Activated CD4-positive, alpha-beta T cell treated with anti-CD3 and anti-CD28 coated beads, Interleukin-10, Interleukin-2, amounts not matched to agents 100 ng/mL and 50 ng/mL, durations not matched to agents 16 hours and 8 hours (primary cell): ENCODE measurements at places on chromosomes 13 and 19.
A peak's percentile ranks its signal among the peaks of the same experiment; 100 is the strongest.

DNA sequence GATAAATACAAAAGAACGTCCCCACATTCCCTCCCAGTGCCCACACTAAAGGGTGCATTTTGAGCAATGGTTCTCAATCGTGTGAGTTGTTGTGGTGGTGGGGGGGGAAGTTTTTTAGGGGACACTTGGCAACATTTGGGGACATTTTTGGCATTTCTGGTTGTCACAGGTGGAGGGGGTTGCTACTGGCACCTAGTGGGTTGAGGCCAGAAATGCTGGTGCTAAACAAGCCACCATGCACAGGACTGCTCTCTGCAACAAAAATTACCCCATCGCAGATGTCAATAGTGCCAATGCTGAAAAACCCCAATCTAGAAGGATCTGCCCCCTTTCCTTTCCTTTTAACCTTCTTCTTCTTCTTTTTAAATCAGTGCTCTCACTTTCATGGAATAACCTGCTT is 453.3 kb downstream of the TSHZ3 start:
- DNase-seq: no peak

DNA sequence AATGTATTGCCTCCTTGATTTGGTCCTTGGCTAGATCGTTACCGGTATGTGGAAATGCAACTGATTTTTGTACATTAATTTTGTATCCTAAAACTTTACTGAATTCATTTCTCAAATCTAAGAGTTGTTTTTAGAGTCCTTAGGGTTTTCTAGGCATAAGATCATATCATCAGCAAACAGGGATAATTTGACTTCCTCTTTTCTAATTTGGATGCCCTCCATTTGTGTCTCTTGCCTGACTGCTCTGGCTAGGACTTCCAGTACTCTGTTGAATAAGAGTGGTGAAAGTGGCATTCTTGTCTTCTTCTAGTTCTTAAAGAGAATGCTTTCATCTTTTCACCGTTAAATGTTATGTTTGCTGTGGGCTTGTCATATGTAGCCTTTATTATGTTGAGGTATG is 12.0 kb upstream of the CYP2A13 start:
- DNase-seq: no peak

DNA sequence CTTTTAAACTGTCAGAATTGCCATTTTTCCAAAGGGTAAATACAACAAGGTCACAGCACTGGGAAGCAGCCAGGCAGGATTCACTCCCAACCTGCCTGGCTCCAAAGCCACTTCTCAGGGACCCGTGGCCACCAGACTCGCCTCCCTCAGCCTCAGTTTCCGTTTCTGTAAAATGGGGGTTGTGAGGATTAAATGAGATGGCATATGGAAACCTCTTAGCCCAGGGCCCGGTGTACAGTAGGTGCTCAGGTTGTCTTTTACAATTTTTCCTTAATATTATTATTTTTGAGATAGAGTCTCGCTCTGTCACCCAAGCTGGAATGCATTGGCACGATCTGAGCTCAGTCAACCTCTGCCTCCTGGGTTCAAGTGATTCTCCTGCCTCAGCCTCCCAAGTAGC is 10.1 kb downstream of the YJU2 start:
- DNase-seq: no peak

GRCh38 chr13:32830336-32831031 is 185.7 kb upstream of the KL start:
- DNase-seq: no peak

GRCh38 chr19:2280633-2281264 is 1.2 kb downstream of the PEAK3 start:
- no peak for DNase-seq

- no peak for DNase-seq
Observed at GRCh38 chr19:13670846-13671245, 93.5 kb upstream of the MRI1 start.

GRCh38 chr19:20472854-20473253 is 92.7 kb downstream of the ZNF737 start:
- DNase-seq: no peak

DNA sequence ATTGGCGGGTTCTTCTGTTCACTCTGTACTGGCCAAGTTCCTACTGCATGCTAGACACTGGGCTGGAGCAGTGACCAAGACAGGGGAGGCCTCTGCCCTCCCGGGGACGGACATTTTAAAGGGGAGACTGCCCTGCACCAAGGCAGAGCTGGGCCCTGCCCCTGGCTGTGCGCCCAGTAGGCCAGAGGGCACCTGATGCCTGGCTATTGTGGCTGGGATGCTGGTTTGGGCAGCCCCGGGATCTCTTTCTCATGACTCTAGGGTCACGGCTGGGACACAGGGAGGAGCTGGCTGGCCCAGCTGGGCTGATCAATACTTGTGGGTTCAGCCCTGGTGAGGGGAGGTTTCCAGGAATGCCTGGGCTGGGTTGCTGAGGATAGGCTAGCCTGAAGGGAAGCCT is 17.7 kb downstream of the LIPE start:
- no peak for DNase-seq

DNA sequence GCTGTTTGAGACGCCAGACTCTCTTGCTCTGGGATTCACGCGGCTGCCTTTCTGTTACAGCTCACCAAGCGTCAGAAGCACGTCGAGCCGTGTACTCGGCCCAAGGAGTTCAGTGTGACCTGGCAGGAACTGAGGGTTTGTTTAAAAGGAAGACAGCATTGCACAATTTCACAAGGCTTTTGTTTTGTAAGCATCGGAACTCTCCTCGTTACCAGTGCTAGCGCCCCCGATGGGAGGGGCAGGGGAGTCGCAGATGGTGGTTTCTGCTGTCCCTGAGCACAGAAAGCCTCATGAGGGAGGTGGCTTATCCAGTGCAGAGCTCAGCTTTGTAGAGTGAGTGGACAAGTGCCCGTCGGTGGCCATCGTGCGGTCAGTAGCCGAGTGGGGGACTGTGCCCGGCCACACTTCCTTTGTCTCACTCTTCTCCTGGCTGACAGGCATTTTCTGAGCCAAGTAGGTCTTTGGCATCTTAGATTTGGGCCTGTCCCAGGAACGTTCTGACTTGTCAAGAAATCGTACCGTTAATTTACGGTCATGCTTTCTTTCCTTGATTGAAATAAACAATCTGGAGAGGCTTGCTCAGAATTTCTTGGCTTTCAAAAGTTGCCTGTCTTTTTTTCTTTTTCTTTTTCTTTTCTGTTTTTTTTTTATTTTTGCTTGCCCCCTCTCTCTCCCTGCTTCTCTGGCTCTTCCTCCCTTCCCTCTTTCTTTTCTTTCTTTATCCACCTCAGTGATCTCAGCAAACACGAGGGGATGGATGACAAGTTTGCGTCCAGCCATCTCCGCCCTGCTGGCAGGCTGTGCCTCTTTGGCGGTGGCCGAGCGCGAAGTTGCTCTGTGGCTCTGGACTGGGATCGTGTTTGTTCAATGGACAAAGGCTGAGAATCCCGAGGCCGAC is 7.7 kb downstream of the KDM4B start:
- DNase-seq: no peak

DNA sequence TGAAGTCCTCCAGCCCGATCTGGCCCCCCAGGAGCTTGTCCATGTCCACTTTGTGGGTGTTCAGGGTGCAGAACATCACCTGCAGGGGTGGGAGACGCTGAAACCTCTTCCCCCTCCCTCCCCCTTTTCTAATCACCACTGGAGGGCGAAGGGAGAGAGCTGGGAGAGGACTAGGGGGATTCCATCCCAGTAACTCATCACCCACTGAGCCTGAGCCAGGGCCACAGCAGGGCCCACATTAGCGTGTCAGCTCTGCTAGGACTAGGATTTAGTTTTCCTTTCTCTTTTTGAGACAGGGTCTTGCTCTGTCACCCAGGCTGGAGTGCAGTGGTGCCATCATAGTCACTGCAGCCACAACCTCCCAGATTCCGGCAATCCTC is 5.5 kb upstream of the PTGER1 start:
- no peak for DNase-seq

DNA sequence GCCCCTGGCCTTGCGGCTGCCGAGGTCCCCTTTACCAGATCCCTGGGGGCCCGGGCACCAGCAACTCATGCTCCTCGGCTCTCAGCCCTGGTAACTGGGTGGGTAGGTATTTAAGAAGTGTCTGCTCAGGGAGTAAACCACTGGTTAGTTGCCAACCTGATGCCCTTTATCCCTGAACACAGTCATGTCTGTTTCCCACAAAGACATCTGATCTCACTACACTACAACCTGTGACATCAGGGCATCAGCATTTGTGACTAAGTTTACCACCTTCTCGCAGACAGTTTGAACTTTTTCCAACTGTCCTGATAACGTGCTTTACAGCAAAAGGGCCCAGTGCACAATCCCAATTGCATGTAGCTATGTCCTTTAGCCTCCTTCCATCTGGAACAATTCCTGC is 22.0 kb downstream of the GGACT start:
- DNase-seq: no peak

DNA sequence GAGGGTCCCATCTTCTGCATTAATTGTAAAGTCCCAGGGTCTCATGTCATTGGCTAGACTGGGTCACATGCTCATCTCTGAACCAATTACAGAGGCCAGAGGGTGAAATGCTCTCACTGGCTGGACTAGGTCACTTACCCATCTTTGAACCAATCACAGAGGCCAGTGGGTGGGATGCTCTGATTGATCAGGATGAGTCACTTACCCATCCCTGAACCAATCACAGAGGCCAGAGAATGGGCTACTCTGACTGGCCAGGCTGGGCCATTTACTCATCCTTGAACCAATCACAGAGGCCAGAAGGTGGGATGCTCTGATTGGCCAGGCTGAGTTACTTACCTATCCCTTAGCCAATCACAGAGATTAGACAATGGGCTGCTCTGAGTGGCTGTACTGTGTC is 5.3 kb downstream of the MISP start:
- DNase-seq: peak; percentile 36

DNA sequence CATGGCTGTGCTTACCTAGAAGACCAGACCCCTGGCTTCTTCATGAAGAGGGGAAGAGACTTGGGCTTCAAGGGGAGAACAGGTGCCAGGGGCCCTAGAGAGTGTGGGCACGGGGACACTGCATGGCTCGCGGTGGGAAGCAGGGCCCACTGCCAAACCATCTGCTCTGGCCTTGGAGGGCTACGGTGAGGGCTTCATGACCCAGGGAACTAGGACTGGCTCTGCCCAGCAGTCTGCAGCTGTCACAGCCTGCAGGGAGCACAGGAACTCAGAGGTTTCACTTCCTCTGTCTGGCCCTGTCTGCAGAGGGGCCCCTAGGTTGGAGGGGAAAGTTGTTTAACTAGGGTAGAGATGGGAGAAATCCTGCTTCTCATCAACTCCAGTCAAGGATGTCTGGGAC is 4.3 kb downstream of the ERCC1 start:
- DNase-seq: peak; percentile 52

- no peak for DNase-seq
Observed at GRCh38 chr19:41707871-41708371, 505 bp upstream of the CEACAM5 start.

- peak; percentile 73 for DNase-seq
Observed at GRCh38 chr19:40797963-40798682, 868 bp upstream of the EGLN2 start.

- DNase-seq: no peak
Observed at GRCh38 chr19:49954933-49955332, 6.0 kb downstream of the SIGLEC11 start.

DNA sequence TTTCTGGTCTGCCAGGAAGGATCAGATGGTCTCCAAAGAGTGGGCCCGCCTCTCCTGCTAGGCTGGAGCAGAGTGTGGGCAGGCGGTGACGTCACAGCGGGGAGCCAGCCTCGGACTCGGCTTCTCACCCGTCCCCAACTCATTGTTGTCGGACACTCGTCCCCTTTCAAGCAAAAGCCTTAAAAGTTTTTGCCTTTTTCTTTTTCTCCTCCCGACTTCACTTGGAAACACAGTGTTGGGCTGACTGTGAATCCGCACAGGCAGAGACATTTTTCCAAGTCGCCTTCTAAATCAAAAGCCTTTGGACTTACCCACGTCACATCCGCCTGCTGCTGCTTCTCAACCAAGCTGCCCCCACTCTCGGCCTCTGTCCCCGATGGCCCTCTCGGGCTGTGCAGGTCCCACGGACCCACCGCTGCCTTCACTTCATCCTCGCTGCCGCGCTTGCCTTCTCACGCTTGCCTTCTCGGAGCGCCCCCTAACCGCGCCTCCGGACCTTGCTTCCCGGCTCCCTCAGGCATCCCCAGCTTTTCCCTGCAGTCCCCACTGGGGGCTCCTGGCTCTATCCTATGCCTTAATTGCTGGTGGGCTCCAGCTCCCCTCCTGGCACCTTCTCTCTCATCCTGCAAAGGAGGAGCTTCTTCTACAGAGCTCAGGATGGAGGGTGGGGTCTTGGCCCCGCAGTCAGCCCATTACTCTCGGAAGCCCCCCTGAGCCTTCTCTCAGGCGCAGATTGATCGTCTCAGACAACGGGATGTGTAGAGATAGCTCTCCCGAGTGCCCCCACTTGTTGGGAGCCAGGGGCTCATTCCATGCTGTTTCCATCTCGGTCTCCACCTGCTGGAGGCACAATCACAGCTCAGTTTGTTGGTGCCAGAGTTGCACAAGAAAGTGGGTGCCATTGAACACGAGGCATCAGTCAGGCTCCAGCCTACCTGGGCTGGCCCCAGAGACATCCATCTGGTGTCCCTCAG is 3.9 kb upstream of the ZNF135 start:
- no peak for DNase-seq

DNA sequence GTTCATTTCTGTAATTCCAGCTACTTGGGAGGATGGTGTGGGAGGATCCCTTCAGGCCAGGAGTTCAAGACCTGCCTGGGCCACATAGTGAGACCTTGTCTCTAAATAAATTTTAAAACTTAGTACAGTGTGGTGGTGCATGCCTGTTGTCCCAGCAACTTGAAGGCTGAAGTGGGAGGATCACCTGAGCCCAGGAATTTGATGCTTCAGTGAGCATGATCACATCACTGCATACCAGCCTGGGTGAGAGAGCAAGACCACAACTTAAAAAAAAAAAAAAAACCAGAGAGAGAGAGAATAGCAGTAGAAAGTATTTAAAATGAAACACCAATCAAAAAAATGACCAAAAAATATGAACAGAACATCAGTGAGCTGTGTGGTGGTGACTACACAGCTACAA is 7.1 kb upstream of the ZNF823 start:
- no peak for DNase-seq

DNA sequence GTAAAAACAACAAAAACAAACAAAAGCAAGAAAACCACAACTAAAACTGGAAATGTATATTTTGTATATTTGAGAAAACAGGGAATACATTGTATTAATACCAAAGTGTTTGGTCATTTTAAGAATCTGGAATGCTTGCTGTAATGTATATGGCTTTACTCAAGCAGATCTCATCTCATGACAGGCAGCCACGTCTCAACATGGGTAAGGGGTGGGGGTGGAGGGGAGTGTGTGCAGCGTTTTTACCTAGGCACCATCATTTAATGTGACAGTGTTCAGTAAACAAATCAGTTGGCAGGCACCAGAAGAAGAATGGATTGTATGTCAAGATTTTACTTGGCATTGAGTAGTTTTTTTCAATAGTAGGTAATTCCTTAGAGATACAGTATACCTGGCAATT is 17.1 kb downstream of the KLF5 start:
- DNase-seq: no peak

DNA sequence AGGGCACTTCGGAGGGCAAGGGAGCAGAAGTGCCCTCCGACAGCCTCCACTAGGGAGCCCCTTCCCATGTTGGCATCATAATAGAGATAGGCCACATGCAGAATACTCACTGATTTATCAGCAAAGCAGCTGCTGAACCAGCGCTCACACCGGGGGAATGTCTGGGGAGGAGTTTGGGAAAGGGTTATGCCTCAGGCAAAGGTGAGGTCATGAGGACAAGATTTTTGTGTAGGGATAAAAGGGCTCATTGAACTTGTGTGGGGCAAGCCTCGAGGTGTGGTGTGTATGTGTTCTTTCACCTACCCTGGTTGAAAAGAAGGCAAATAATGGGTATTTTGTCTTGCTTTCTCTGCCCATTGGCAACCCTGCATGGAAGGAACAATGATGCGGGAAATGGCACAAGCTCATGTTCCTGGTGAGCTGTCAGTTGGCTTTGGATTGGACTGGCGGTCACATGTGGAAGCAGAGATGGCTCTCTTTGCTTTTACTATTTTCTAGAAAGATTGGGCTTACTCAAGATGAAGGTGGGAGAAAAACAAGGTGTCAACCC is 39.1 kb upstream of the SLC7A9 start:
- DNase-seq: no peak
